ENCODE measurements at places on chromosomes 3 and 15.
A peak's percentile ranks its signal among the peaks of the same experiment; 100 is the strongest.

- DNase-seq = no peak
Observed at GRCh38 chr15:96261575-96262034, 68.9 kb upstream of the NR2F2 start.

DNA sequence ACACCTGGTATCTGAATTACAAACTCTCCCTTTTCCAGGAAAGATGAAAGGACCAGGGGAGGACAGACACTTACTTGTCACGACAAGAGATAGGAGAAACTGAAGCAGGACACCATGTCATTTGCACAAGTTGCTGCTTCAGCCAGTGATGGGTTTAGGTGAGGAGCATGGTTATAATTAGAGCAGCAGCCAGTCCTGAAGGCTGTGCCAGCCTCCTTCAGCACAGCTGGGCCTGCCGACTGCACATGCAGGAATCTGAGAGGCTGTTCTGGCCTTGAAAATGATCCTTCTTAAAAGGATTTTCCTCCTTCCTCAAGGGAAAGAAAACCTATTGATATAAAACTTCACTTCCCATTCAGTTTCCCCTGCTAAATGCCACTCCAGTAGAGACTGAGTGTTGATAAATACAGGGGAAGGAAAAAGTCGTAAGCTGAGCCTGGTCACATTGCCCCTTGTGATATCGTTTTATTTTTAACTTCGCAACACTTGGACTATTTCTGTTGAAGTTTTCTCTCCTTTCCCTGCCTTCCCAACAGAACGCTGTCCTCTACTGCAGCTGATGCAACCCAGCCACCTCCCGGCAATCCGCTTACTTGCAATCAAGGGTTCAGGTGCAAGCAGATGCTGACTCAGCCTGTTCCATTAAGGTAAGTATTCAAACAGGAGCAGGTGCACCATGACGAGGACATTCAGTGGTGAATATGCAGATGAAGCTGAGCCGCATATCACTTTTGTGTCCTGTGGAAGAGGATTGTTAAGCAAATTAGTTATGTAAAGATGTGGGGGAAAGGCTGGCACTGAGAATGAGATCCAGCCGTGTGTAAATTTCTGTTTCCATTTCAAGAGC lies at the start of gene FBXO40:
Gene FBXO40, plus strand, starts transcription at position 524 of the 847 bp plus-strand sequence. CDS start 27,197 bp downstream, outside the sequence.
- DNase-seq = peak; percentile 91

GRCh38 chr3:19798324-19798723 lies 135.7 kb downstream of the EFHB start:
- DNase-seq = no peak

DNA sequence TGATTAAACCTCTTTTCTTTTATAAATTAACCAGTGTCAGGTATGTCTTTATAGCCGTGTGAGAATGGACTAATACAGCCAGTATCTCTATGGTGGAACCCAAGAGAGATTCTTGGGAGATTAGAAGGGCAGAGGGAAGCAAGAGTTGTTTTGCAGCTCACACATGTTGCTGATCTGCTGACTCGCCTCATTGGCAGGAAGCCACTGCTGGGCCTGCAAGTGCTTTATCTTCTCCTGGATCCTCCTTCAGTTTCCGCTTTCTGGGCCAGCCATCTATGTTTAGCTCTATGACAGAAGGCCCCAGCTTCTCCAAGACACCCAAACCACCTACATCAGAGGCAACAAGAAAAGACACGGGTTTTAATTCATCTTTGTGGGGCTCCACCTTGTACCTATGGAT lies 23.4 kb upstream of the GALNT15 start:
- DNase-seq = peak; percentile 89

DNA sequence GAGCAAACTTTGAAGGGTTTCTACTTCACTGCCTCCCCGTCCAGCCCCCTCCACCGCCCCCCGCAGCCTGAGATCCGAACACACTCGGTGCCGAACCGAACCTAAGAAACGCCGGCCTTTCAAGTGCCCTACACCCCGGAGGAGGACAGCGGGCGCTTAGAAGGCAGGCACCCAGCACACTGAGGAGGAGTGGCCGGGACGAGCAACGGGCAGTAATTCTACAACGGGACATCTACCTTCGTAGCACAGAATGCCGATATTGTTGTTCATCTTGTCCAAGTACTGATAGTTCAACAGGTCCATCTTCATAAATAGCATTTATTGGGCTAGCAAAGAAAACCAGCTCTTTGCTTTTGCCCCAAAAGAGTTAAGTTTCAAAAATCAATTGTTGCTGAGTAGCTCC lies 513 bp downstream of the VGLL4 start:
- DNase-seq = peak; percentile 68

GRCh38 chr15:96219681-96220080 lies 110.8 kb upstream of the NR2F2 start:
- DNase-seq = no peak

GRCh38 chr3:149449799-149450198 lies 24.7 kb upstream of the TM4SF4 start:
- no peak for DNase-seq

DNA sequence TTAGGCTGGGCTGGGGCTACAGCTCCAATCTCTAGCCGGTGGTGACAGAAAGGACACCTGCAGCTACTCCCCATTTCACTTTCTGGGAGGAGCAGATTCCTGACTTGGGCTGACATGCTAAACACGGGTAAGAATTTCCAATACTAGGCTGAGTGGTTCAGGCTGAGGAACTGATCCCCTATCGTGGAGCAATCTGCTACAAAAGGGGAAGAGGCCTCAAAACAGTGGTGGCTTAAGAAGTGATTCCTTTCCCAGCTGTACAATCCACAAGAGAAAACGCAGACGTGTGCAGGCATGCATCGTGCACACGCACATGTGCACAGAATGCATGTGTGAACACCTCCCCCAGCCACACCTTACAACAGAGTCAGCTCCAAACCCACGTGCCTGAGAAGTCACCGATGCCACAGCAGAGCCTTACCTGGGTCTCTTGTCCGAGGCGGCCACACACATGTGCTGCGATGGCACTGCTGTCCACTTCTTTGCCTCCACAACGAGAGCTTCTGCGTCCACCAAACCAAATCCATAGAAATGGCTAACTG lies 86.7 kb upstream of the SNRPA1 start:
- no peak for DNase-seq

GRCh38 chr3:45761831-45762230 lies 34.5 kb downstream of the SLC6A20 start:
- DNase-seq = no peak

GRCh38 chr3:178525251-178525650 lies 11.0 kb upstream of the KCNMB2 start:
- no peak for DNase-seq

- DNase-seq = no peak
Observed at GRCh38 chr15:96322536-96323318, 7.8 kb upstream of the NR2F2 start.

- no peak for DNase-seq
Observed at GRCh38 chr3:97917813-97918536, 54.3 kb downstream of the RIOX2 start.

DNA sequence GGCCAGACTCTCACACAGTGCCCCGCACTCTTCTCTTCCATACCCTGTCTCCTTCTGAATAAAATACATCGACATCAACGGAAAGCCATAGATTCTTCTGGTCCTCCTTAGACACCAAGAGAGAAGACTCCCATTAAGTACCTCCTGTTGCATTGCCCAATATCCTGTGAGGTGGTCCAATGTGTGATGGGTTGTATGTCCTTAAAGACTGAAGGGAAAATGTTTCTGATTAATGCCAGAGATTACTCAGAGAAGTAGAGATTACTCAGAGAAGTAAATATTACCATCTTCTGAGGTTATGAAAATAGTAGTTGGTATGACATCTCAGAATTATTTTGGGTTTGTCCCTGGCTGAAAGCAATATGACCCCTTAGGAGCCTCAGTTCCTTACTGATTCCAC lies 60.8 kb upstream of the GALNT15 start:
- DNase-seq = no peak

DNA sequence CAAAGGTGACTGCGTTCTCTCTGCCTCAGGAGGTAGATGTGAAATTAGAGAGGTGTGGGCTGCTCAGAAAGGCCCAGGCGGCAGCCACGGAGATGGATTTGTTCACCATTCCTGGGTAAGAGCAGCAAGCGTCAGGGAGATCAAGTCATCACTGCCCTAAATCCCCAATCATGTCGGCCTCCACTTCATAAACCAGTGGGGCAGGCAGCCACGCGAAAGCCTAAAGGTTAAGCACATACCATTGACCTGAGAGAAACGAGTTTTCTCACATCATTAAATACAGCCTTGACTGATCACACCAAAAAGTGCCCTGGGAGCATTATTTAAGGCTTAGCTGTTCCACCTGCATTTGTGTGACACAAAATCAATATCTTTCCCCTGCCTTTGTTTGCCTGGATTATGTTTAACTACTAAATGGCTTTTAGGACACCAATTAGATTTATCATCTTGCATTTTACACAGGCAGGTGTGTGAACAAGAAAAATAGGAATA lies 50.7 kb upstream of the FOXB1 start:
- no peak for DNase-seq

DNA sequence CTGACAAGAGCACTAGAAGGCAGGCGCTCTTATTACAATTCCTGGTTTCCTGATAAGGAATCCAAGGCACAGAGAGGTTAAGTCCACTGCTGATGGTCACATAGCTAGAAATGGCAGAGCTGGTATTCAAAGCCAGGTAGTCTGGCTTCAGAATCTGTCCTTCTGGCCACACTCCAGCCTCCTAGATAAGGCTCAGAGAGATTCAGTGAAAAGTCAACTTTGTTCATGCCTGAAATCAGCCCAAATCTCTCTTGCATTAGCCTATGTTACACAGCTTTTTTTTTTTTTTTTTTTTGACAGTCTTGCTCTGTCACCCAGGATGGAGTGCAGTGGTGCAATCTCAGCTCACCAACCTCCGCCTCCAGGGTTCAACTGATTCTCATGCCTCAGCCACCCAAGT lies 21.1 kb upstream of the CMTM8 start:
- no peak for DNase-seq

GRCh38 chr3:63613561-63613960 lies 38.9 kb upstream of the SNTN start:
- DNase-seq = no peak

- no peak for DNase-seq
Observed at GRCh38 chr3:29144361-29144760, 136.5 kb upstream of the RBMS3 start.

GRCh38 chr15:64068133-64068532 lies 21.8 kb upstream of the DAPK2 start:
- DNase-seq = no peak

GRCh38 chr3:66439666-66440344 lies 61.0 kb downstream of the LRIG1 start:
- no peak for DNase-seq

- no peak for DNase-seq
Observed at GRCh38 chr15:101429646-101430045, 59.9 kb downstream of the PCSK6 start.

- DNase-seq = no peak
Observed at GRCh38 chr15:55247766-55248427, 41.7 kb downstream of the RAB27A start.

- no peak for DNase-seq
Observed at GRCh38 chr3:10187290-10187876, 22.7 kb downstream of the IRAK2 start.

DNA sequence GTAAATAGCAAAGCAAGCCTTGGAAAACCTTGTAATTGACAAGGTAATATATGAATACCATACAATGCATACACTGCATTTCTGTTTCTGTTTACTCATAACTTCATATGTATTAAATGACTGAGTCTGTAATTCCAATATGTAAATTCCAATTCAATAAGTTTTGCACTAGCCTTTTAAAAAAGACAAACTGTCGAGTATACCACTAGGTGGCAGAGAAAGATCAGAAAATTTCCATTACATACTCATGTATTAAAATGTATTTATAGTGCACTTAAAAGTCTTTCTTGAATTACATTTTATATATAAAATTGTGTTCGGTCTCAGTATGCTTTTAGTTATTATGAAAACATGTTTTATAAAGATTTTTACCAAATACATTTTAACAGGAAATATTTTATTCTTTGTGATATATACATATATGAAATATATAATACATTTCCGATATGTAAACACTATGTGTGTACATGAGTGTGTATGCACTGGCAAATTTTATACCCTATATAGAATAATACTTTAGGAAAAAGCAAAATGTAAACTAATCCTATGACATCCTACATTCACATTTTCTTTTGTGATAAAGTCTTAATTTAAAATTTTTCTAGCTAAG lies 216.8 kb downstream of the VGLL3 start:
- DNase-seq = no peak

GRCh38 chr3:127089486-127090145 lies 103.3 kb upstream of the PRR23E start:
- peak; percentile 72 for DNase-seq

GRCh38 chr3:187713504-187713903 lies 11.1 kb upstream of the RTP2 start:
- DNase-seq = no peak

- peak; percentile 75 for DNase-seq
Observed at GRCh38 chr3:138187296-138188012, at the start of gene ARMC8. Gene ARMC8 (plus strand): TSS chr3:138187301. CDS start chr3:138187555, 254 bp downstream.

DNA sequence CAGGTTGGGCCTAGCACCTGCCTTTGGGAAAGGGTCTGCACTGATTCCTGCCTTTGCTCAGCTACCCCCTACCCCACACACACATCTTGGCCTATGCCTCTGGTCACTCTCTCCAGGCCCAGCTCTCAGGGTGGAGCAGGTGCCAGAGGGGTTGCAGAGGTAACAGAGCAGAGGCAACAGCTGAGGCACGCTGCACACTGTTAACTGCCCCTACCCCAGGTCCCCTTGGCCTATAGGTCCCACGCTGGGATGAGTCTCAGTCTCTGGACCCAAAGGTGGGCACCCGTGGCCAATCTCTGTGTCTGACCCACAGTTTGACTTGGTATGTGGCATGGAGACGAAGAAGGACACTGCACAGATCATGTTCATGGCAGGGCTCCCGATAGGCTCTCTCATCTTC lies 24.8 kb downstream of the SLC22A14 start:
- DNase-seq = no peak

- DNase-seq = no peak
Observed at GRCh38 chr3:76222201-76222600, 436.9 kb upstream of the ZNF717 start.

- no peak for DNase-seq
Observed at GRCh38 chr3:45441584-45442310, 53.4 kb downstream of the LARS2 start.

DNA sequence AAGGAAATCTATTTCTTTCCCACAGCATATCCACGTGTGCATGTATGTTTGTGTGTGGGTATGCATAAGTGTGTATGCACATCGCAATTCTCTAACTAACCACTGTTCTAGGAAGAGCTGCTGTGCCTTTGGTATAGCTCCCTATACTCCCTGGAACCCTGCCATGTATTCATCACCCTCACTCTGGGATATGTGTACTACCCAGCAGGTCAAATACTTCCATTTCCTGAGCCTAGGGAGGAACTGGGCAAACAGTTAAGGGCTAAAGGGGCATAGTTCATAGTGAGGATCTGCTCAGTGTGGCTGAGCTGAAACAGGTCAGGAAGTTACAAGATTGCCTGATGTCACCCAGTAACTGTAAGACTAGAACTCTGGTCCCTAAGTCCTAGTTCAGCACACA lies 260.4 kb downstream of the RPLP1 start:
- DNase-seq = no peak

- peak; percentile 33 for DNase-seq
Observed at GRCh38 chr3:50652709-50653108, 22.0 kb upstream of the DOCK3 start.
